ENCODE measurements at places on chromosomes 3 and 15.

DNA sequence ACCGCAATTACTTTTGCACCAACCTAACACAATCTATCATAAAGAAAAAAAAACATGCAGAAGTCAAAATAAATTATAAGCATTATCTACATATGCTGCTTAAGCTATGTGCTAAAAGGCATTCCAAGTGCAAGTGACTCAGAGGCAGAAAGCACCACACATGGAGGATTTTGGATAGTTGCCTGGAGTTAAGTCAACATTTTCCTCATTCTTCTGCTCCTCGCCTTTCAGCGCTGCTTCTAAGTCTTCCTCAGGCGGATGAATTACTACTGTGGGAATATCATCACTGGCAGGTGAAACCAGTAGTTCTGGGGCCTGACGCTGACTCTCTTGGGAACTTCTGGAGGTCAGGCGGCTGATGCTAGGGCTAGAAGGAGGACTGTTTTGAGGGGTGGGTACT is 53.1 kb downstream of the SLC4A7 start:
- no peak for DNase-seq

DNA sequence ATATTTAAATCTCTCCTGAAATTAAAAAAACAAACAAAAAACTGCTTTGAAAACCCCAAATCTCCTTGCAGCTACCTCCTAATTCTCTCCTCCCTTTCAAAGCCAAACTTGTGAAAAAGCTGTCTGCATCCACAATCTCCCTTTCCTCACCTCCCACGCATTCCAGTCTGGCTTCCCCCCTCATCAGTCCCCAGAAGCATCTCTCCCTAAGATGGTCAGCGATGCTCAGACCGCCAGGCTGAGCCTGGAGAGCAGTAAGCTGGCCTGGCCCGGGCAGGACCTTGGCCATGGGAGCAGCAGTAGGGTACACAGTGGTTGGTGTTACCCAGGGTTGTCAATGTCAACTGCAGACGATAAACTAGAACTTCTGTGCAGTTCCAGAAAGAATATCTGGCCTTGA is 32.9 kb upstream of the BLM start:
- DNase-seq: no peak

- peak; percentile 86 for DNase-seq
Measured at GRCh38 chr15:39433376-39433775, 147.5 kb upstream of the THBS1 start.

DNA sequence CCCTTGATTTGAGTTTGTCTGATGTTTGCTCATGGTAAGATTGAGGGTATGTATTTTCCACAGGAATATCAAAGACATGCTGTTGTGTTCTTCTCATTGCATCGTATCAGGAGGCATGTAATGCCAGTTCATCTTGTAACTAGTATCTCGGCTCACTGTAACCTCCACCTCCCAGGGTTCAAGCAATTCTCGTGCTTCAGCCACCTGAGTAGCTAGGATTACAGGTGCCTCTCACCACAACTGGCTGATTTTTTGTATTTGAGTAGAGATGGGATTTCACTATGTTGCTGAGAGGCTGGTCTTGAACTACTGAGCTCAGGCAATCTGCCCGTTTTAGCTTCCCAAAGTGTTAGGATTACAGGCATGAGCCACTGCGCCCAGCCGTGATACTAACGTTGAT is 162.9 kb upstream of the BHLHE40 start:
- DNase-seq: no peak

DNA sequence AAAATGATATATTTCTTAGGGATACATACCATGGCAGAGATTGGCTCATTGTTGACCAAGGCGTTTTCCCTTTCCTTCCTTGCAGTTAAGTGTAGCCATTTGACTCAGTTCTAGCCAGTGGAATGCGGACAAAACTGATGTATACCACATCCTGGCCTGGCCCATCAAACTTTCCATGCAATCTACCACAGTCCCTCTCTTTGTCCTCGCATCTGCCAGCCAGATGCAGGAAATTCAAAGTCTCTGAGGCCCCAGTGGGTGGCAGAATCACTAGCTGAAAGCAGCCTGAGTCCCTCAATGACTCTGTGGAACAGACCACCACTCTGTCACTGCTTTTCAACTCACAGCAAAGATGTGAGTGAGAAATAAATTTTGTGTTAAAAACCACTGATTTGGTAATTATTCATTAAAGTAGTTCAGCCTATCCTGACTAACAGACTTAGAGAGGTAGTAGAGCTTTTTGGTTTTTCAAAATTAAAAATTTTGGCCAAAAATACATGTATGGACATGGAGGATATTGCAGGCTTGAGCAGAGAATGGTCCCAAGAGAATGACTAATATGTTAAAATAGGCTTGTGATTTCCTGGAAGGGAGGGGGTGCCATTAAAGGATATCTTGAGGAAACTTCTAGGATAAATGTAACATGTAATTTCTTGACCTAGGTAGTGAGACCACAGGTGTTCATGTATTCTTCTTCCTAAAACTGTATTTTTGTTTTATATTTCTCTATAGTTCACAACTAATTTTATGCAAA is 10.9 kb downstream of the LRRFIP2 start:
- DNase-seq: no peak

- DNase-seq: no peak
Measured at GRCh38 chr3:18149386-18149785, 275.8 kb downstream of the SATB1 start.

All from suppressor macrophage (primary cell).